ENCODE measurements at places on chromosomes 2 and 18.

GRCh38 chr2:232588680-232589585 lies 38.4 kb downstream of the EIF4E2 start:
- no peak for DNase-seq

DNA sequence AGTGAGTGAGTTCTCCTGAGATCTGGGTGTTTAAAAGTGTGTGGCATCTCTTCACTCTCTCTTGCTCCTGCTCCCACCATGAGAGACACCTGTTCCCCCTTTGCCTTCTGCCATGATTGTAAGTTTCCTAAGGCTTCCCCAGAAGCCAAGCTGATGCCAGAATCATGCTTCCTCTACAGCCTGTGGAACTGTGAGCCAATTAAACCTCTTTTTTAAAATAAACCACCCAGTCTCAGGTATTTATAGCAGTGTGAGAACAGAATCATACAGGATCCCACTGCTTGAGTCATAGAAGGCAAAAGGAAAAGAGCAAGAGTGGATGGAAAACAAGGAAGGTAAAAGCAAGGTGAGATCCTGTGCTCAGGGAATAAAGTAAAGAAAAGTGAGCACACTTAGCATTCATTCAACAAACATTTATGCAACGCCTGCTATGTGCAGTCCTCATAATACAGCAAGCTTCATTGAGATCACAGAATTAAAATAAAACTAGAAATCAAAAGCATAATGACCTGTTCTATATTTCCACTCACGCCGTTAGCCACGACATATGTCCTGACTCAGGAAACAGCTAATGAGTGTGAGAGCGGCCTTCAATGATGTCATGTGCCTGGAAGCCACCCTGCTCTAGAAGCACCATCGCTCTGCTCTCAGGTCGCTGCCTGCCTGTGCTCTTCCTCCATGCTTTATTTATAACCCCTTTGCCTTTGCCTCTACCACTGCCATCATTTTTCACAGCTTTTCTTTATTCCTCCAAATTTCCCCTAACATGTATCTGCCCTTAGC lies 11.3 kb upstream of the COPS8 start:
- DNase-seq, result no peak

GRCh38 chr2:237411683-237412423 lies 2.1 kb downstream of the COL6A3 start:
- no peak for DNase-seq

- DNase-seq, result no peak
These were observed 517 bp downstream of the GCFC2 start for GRCh38 chr2:75710220-75710576.

- peak; percentile 56 for DNase-seq
These were observed 222.3 kb downstream of the SH3RF3 start for GRCh38 chr2:109351164-109351756.

- no peak for DNase-seq
These were observed 23.8 kb upstream of the TXNDC2 start for GRCh38 chr18:9861933-9862332.

DNA sequence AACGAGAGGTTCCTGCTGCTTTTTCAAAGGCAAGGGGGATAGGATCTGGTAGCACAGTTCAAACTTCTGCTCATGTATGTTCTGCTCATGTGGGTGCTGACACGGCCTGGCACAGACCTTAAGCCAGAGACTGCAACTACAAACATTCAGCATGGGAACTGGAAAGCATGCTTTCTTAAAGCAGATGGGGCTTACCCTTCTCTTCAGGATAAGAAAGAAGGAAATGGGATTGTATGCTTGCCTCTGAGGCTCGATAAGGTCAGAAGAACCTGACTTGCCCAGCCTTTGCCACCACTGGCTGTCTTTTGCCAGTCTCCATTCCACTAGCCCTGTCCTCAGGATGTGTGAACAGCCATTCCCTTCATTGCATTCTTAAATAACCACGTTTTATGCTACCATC lies 10.7 kb downstream of the DOCK10 start:
- DNase-seq, result no peak

DNA sequence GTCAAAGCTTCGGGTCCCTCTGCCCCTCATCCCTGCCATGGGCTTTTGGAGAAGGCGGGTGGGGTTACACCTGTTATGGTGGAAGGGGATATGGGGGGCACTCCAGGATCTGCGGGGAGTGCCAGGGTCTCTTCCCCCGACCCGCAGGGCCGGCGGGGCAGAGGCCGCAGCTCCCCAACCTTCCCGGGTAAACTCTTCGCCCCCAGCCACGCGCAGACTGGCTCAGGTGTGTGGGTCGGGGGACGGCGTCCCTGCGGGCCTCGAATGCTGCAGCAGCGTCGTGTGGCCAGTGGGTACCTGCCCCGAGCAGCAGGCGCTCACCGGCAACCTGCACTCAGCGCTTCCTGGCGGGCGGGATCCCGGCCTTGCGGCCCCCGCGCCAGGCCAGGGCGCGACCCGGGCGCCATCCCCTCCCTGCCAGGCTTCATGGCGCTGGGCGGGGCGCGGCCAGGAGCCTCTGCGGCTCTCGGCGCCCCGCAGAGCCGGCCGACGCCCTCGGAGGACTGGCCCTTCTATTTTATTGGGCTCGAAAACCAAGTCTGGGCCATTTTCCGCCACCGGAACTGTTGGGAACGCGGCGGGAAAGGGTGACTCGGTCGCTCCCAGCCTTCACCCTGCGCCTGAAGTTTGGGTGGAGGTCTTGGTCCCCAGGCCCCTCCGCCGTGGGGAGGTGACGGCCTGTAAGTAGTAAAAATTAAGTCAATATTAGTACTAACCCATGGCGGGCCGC lies 4.5 kb downstream of the GBX2 start:
- no peak for DNase-seq

- no peak for DNase-seq
These were observed 797.6 kb upstream of the CDH2 start for GRCh38 chr18:28974504-28974903.

- no peak for DNase-seq
These were observed 49.2 kb downstream of the SPOPL start for GRCh38 chr2:138550670-138551287.

- DNase-seq, result no peak
These were observed 251.8 kb downstream of the ZEB2 start for GRCh38 chr2:144268036-144268678.

DNA sequence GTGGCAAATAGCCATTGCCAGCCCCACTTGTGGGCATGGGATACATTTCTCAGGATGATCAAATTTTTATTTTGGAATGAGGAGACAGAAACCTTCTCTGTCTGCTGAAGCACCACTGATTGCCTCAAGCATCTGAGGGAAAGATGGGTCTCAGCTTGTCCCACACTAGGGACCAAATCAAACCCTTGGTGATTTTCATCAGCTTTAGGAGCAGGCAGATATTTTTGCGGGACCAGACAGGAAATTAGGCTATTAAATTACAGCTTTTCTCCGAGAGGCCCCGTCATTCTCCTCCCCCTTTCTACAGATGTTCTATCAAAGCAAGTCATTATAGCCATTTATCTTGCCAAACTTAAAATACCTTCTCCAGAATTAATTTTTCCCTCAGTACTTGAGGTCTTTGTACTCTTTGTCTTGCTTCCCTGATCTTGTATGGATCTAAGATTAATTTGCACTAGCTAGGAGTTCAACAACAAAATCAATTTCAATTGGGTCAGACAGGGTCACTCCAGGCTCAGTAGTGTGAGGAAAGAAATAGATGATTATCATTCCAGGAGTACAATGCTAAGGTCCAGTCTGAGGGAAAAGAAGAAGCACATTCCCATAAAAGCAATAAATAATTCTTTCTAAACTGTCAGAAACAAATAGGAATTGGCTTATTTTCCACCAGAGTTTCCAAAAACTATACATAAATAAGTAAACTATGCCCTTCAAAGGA lies 818.1 kb upstream of the SOX11 start:
- no peak for DNase-seq

DNA sequence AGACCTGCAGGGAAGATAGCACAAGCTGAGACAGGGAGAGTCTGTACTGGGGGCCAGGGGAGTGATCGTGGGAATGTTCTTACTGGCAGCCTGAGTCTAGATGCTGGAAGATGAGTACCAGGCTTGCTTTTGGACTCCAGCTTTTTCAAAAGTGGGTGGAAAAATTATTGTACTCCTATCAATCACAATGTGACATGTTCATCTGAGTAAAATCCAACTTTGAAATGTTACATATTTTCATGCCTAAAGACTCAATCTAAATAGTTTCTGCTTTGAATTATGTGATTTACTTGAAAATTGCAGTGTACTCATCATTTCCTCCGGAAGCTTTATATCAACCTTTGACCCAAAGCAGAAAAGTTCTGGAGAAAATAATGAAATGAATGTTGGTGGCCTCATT lies 49.7 kb upstream of the ST3GAL5 start:
- no peak for DNase-seq

DNA sequence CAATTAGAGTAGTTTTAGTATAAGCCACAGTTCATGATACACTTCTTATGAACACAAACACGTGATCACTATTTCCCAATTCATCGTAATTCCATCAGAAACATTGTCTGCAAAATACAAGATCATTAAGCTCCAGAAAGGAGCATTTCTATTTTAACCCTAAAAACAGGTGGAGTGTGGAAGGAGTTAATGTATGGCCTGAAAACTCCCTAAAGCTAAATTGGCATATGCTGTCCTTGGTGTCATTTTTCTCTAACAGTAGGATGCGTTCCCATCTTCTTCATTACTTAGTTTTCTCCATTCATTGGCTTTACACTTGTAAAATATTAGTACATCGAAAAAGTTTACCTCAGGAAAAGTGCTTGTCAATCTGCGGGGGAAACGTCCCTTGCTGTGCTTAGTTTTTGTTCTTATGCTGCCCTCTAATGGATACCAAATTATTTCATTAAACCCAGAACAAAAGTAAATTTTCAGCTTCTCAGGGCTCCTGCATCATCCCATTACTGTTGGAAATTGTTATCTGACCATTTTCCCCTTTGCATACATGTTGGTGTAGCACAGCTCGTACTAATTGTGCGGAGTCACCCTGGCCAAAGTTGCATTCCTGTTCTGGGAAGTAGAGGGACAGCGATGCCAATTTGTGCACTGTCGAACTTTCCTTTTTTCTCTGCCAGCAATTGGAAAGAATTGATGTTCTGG lies 153.4 kb downstream of the GPD2 start:
- no peak for DNase-seq

DNA sequence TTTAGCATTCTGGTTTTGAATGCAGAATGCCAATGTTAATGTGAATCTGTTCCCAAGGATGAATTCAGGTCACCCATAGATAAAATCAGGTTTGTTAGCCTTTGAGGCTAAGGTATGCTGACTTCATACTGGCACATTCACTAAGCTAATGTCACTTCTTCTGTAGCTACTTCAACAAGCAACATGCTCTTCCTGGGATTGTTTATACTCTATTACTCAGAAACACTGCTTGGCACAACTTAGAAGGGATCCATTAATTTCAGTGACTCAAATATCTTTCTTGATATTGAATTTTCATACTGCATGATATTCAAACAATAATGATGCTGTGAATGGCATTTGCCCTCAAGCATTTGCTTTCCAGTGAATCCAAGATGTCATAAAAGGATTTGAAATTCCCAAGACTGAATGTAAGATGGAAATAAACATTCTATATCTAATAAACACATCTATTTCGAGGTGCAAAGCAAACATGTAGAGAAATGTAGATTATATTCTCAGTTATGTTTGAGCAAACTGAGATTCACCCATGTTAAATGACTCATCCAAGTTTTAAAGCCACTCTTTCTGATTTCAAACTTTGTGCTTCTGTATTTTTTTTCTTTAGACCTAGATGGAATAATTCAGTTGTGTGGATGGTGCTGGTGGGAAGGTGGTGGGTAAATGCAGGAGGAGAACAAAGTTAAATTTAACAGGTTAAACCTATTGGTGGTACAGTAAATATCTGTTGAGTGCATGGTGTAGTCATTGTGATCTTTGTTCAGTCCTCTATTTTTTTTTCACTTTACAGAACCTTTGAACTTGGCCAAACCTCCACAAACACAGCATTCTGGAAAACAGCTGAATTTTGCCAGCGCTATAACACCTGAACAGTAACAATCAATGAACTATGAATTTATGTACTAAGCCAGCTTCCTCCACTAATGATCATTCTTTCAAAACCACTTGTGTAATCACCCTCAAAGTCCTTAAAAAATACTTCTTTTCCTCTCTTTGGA lies 162.1 kb upstream of the XIRP2 start:
- no peak for DNase-seq

- no peak for DNase-seq
These were observed 297.6 kb downstream of the CDCA7 start for GRCh38 chr2:173652311-173652710.

DNA sequence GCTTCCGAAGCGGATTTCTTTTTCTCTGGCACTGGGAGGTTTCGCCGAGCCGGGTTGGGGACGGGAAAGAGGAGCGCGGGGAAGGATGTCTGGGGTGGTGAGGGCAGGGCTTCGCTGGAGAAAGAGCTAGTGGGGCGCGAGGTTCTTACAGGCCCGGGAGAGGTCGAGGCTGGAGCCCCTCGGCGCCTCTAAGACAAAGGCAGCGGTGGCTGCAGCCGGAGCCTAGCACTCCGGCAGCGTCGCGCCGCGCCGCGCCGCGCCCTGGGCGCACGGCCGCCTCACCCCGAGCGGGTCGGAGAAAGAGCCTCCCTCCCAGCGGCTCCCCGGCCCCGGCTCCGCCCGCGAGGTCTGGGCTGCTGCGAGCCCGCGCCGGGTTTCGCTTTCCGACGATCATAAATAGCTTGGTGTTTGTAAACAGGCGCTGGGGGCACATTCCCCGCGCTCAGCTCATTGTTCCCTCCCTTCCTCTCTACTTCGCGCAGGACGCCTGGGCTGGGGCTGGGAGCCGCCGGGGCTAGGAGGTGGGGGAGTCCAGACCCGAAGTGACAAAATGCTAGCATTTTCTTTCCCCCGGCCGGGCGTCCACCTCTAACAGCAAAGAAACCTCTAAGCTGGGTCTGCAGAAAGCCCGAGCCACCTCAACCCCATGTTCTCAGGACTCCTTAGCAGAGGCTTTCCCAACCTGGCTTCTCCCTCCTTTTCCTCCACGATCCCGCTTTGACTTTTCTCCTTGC lies 813 bp upstream of the MEIS1 start:
- peak; percentile 52 for DNase-seq

- DNase-seq, result no peak
These were observed 117.4 kb upstream of the RPRM start for GRCh38 chr2:153595939-153596338.

- DNase-seq, result no peak
These were observed 20.8 kb upstream of the MAL start for GRCh38 chr2:95004711-95005110.

GRCh38 chr2:240209493-240209892 lies 69.0 kb upstream of the OTOS start:
- DNase-seq, result no peak

- DNase-seq, result no peak
These were observed 424.9 kb upstream of the UBE2E3 start for GRCh38 chr2:180555391-180555965.

GRCh38 chr2:142435847-142436246 lies 305.0 kb upstream of the LRP1B start:
- no peak for DNase-seq

Data from activated CD8-positive, alpha-beta memory T cell treated with anti-CD3 and anti-CD28 coated beads, Interleukin-2, amount 50 U/mL, for 48 hours (primary cell).